Fibroblast of pulmonary artery (primary cell): ENCODE measurements at places on chromosomes 5 and 9.

GRCh38 chr5:23437011-23437410 is 70.4 kb upstream of the PRDM9 start:
- DNase-seq: no peak

DNA sequence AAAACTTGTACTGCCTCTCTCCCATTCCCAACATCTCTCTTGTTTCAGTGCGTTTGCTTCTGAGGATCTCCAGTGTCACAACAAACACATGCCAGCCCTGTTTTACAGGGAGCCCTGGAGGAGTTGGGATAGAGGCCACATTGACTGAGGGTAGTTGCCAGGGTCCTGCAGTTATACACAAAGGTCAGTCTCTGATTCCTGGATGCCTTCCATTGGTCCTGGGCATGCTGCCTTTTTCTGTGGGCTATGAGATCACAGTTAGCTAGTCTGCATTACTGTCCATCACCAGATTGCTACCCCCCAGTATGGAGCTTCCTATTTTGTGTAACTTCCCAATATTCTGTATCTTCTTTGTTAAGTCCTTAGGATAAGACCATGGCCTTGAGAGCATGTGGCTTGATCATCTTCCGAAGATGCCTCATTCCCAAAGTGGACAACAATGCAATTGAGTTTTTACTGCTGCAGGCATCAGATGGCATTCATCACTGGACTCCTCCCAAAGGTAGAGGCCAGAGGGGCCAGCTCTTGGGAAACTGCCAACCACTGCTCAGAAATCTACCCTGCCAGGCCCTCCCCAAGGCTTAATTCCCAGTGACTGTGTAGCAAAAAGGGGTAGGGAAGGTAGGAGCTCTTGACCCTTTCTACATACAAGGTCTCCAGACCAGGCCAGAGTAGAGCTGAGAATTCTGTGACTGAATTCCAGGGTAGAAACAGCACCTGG is 9.5 kb downstream of the NUDT2 start:
- no peak for DNase-seq

DNA sequence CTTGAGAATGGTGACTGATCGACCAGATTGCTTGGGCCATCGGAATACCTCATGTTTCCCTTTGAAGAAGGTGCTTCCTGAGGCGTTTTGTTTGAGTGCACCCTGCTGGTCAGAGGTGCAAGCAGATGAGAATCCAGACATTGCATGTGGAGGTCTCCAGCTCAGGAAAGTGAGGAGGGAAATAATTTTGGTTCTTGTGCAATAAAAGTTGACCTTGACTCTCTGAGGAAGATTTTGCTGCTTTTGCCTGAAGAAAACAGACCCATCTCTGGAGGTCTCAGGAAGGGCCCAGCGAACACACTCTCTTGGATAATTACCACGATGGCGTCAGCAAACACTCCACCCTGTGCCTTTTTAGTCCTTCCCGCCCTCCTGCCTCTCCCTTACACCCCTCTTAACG is 69.7 kb downstream of the GRAMD2B start:
- peak; percentile 44 for DNase-seq

DNA sequence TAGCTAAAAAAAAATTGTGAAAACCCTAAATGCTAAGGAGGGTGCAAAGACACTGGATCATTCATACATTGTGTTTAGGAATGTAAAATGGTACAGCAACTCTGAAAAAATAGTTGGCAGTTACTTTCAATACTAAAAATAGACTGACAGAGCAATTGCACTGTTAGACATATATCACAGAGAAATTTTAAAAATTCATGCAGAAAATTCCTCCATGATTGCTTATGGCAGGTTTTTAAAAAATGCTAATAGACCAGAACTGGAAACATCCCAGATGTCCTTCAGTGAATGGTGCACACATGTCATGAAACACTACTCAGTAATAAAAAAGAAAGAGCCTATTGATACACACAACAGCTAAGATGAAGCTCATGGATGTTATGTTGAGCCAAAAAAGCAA is 349.8 kb upstream of the DAB2 start:
- DNase-seq: no peak

- peak; percentile 86 for DNase-seq
Observed at GRCh38 chr9:35760651-35761050, 6.6 kb upstream of the MSMP start.

DNA sequence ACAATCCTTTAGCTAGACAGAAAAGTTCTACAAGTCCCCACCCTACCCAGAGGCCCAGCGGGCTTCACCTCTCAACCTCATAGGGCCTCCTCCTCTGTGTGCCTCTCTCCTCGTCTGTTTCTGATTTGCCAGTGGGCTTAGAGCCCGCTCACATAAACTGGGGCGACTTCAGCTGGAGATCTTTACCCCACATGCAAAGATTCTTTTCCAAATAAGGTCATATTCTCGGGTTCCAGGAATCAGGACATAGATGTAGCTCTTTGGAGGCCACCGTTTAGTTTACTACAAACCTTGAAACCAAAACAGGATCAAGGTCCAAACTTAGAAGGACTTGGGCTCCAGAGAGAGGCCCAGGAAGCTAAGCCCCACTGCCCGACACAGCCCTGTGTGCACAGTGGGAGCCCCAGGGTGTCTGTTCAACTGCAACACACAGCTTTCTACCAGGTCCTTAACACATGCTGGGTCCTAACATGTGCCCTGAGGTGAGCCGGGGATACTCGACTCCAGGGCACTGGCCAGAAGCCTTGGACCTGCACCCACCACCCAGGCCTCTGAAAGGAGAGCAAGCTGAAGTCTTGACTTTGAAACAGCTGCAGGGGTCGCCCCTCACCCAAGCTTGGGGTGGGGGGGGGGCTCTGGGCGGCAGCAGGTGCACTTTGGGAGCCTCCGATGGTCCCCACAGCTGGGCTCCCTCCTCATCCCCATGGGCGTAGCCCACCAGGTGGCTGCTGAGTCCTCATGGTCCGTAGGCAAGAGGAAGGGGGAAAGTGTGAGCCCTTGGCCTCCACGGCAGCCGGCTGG is 26.8 kb upstream of the SLC12A7 start:
- DNase-seq: no peak

GRCh38 chr5:65299861-65300260 is 181.9 kb downstream of the ADAMTS6 start:
- peak; percentile 36 for DNase-seq

GRCh38 chr5:54732108-54732507 is 214.5 kb downstream of the SNX18 start:
- no peak for DNase-seq

GRCh38 chr9:118230329-118230728 is 526.1 kb downstream of the TLR4 start:
- no peak for DNase-seq

DNA sequence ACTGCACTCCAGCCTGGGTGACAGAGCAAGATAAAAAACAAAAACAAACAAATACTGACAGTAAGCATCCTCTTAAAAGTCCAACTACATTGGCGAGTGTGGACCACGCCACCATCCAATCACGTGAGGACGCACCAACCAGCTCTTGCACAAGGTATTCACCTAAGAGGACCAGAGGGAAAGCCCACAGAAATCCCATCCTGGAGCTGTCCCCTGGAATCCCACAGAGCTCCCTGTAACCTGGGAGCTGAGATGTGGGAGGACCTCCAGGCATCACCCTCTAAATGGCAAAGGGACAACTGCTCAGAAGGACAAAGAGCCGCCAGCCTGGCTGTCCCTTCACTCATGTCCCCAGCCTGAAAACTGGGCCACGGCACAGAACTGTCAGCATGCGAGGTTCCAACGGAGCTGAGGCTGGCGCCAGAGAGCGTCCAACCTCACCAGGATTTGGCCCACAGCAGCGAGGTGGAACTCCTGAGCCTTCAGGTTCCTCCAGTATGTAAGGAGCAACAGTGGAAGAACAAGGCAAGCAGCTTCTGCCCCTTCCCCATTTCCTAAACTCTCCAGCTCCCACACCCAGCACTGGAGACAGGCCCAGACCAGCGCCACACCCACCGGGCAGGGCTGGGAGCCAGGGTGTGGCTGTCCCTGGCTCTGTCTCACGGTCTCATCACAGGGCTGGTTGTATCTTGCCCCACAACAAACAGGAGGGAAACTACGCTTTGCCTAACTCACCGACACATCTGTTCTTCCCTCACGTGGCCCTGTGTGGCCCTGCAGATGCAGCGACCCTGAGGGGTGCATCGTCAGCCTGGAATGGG is 15.2 kb downstream of the IPPK start:
- no peak for DNase-seq

GRCh38 chr5:158430166-158430797 is 571.3 kb upstream of the CLINT1 start:
- no peak for DNase-seq

DNA sequence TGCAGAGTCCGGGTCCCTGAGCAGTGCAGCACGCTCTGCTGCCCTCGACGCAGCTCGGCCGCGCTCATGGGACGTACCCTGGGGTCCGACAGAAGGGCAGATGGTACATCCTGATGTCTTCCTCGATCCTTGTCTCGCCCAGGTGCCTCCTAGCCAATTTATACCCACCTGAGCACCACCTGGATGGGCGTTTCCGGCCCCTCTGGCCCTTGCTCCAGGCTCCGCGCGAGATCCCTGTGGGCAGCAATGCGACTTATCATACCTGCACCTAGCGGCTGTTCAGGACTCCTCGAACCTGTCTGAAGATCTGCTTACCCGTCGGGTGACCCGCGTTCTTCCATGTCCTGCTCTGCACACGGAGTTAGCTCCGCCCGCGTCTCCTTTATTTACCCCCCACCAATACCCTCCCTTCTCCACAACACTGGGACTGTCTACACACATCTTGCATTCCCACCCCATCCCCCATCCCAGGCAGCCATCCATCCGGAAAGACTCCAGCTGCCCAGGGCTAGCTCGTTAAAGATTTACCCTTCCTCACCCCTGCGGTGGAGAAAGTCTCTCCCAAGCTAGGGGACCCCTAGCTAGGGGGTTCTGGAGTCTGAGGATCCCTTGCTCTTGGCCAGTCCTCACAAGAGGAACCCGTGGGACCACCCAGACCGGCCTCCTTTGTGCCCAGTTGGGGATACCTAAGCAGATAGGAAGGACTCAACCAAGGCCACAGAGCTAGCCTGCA is at the start of gene KIF12:
TSS of gene KIF12 (minus strand) at position 357 of the 733 bp plus-strand sequence. CDS start at position 341, 16 bp downstream.
- DNase-seq: no peak

- no peak for DNase-seq
Observed at GRCh38 chr5:153883854-153884611, 154.7 kb downstream of the FAM114A2 start.

GRCh38 chr9:93658184-93658925 is 82.0 kb downstream of the PHF2 start:
- DNase-seq: no peak

GRCh38 chr5:3324421-3325101 is 271.1 kb upstream of the IRX1 start:
- no peak for DNase-seq

- no peak for DNase-seq
Observed at GRCh38 chr9:37338218-37338617, 84.3 kb upstream of the GRHPR start.

DNA sequence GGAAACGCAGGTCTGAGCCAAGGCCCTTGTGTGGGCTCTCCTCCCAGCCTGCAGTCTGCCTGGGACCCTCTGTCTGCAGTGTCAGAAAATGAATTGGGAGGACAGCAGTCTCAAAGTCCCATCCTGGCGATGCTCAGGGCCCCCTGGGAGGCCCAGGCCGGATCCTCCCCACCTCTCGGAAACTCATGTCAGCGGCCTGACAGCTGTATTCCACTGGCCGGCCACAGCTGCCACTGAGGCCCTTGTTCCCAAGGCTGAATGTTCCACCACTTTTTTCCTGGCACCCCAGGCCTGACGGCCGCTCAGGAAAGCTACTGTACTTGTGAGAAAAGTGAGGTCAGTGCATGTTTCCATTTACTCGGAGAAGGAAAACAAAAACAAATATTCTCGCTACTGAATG is 180.0 kb downstream of the FGF18 start:
- no peak for DNase-seq

DNA sequence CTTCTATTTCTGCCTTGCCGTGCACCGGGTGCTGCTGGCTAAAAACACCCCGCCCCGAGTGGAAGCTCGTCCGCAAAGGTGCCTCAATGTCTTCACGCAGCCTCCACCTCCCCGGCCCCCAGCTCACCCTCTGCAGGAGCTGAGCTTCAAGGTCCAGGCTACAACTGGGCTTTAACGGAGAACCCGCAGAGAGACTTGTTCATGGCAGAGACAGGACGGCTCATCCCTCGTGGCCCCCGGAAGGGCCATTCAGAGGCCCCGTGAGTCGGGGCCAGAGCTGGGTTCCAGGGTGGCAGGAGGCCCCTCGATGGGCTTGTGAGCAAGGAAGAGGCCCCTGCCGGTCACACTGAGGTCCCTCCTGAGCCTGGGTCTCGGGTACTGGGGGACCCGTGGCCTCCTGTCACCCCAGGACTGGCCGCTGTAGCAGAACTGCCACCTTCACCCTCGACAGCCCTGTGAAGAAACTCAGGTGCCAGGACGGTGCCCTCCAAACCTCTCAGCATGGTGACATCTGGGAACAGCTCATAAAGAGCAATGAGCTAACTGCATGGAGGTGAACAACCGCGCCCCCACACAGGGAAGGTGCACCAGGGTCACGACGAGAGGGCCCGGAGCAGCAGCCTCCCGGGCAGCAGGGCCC is 58.0 kb upstream of the UBAC1 start:
- DNase-seq: no peak

DNA sequence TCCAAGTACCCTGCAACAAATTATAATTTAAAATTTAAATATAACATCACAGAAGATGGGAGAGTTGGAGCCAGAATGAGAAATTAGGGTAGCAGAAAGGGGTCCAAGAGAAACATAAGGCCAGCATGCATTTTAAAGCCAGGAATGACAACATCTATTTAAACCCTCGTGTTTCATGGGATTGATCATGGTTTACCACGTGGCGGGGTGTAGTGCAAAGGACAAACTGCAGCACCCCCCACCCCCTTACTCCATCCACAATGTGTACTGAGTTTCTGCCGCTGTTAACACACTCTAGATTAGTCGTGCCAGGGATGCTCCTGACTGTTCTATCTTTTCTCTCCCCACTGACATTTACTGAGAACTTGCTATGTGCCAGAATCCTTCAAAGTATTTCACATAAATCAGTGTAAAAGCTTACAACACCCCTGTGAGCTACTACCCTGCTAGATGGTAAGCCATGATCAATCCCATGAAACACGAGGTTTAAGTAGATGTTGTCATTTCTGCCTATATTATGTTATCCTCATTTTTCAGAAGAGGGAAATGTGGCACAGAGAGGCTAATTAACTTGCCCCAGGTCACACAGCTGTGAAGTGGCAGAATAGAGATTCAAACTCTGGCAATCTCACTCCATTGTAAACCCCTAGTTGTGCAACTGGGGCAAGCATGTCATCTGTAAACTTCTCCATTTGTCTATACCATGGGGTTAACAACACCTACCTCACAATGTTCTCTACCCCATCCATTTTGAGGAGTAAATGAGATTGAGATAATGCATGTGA is 136.3 kb downstream of the ENTREP1 start:
- no peak for DNase-seq

GRCh38 chr9:20903212-20903611 is 128.2 kb downstream of the HACD4 start:
- DNase-seq: no peak

DNA sequence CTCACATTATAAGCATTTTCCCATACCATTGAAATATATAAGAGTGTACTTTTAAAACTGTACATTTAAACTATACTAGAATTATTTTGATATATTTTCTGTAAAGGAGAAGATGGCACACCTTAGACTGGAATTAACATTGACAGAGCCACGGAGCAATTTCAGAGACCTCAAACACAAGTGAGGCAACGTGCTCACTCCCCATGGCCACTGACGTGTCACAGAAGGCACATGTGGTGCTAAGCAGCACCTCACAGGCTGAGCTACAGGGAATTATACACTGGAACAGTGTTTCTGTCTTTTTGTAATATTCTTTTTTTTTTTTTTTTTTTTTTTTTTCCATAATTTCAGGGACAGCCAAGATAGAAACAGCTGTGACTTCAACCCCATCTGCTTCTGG is 66.5 kb downstream of the NUP214 start:
- no peak for DNase-seq
